ENCODE measurements at places on chromosomes 5 and 9.

DNA sequence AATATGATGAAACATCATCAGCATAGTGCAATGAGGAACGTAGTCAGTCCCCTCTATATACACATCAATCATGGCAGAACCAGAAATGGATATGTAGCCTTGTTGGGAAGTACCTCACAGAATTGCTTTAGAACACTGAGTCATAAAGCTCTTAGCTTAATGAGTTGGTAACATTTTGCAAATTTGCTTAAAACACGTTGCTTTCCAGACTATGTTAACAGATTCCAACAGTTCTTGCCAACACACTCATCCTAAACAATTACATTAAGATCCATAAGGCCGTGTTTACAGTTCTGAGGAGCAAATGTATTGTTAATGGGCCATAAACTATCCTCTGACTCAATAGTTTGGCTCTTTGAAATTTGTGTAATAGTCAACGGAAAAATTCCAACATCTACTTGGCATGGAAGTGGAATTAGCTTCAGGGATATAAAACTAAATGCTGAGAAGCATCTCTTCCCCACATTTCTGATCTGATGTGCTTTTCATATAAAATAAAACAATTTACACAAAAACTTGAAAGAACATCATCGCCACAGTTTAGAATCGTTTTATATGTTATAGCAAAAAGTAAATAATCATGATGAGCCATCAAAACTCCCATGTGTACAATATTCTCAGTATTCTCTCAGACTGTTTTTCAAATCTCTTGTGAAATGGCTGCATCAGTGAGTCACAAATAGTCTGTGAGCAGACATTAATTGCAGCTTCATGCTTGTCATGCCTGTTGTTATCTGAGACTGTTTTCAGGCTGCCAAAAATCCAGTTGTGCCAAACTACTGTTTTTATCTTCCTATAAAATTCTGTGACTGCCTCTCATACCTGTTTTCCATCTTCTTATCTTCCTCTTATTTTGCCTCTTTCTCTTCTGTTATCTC is 291.9 kb downstream of the COX7C start:
- DNase-seq = no peak

GRCh38 chr9:132125361-132125760 is 36.5 kb upstream of the NTNG2 start:
- no peak for DNase-seq

DNA sequence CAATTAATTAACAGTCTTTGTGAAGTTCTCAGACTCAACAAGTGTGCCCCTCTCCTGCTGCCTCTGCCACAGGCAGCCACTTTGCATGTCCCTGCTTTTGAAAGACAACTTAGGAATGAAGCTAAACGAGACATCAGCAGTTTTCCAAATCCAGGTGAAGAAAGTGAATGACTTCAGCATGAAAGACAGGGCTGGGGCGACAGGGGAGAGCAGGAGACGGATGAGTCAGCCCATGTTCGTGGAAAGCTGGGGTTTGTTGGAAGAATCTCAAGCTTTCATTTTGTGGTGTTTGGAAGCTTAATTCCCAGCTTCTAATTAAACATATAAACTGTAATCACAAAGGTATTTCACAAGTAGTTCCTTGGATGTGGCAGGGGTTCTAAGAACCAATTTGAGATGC is 207.8 kb upstream of the MAP3K1 start:
- DNase-seq = no peak

- DNase-seq = no peak
Observed at GRCh38 chr5:157511651-157512644, 51.9 kb downstream of the NIPAL4 start.

DNA sequence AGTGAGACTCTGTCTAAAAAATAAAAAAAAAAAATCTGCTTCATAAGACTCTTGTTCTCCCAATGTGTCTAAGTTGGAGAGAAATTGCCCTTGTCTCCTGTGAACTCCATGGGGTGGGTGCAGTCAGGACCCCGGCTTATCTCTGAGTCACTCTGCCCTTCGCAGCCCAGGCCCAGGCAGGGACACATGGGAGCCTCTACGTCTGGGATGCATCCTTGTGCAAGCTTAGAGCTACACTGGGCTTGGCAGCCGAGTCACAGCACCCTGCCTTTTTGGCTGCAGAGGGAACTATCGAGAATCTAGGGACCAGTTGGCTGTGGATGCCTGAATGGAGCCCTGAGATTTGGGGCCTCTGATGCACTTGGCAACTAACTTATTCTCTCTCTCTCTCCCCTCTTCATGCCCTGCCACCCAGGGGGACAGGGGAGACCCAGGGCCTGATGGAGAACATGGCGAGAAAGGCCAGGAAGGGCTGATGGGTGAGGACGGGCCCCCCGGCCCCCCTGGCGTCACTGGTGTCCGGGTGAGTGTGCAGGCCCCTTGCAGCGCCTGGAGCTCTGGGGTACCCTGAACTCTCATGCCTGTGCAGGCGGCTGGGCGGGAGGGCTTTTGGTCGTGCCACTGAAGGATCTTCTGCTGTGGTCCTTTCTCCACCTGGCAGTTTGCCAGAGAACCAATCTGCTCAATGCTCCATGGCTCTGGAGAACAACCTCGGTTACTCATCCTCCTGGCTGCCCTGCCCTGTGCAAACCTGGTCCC is 47.5 kb upstream of the ORM1 start:
- no peak for DNase-seq

DNA sequence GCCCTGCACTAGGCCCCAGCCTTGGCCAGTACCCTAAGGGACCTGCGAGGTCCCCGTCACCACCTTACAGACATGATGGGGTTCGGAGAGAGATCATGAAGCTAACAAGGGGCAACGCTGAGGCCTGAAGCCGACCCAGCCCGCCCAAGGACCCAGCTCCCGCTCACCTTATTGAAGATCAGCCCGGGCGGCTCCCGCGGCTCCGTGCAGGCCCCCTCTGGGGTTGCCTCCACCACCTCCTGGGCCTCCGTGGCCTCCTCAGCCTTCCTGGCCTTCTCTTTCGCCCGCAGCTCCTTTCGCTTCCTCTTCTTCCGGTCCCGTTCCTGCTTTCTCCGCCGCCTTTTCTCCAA is 3.6 kb downstream of the SURF6 start:
- no peak for DNase-seq

DNA sequence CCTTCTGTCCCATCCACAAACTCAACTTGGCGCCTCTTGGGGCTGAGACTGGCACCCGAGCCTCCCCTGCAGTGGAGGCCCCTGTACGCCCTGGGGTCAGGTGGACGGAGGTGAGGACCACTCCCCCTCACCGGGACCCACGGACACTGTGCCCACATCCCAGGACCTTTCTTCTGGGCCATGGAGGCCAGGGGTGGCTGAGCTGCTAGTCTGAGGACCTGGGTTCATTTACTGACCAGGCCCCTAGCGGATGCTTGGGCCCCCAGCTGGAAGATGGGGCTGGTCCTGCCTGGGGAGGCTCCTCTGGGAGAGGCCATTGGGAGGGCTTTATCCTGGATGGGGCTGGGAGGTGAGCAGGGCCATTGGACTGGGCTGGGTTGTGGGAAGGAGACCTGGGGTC is 16.9 kb upstream of the SLC6A19 start:
- DNase-seq = no peak

Data from stimulated activated CD8-positive, alpha-beta memory T cell treated with anti-CD3 and anti-CD28 coated beads, Interleukin-4, amount 100 ng/mL, for 1 hour (primary cell).